Retina (tissue), 1 donor: ENCODE measurements at places on chromosomes 2 and 18.

GRCh38 chr2:205564346-205565141 lies 117.8 kb upstream of the NRP2 start:
- no peak for DNase-seq

DNA sequence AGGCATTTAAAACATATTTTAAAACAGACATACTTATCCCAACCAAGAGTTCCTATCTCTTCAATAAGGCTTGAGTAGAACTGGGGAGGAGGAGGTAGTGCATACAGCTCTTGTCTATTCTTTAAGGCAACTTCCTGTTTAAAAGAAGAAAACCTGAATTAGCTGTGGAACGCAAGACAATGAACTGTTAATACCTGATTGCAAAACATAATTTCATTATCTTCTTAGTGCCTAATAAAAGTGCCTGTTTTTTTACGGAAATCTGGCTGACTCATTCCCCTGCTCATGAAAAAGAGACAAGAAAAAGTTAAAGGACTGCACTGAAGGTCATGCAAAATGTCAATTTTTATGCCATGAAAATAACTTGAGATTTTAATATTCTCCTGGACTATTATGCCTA lies 19.2 kb downstream of the FANCL start:
- DNase-seq = no peak

DNA sequence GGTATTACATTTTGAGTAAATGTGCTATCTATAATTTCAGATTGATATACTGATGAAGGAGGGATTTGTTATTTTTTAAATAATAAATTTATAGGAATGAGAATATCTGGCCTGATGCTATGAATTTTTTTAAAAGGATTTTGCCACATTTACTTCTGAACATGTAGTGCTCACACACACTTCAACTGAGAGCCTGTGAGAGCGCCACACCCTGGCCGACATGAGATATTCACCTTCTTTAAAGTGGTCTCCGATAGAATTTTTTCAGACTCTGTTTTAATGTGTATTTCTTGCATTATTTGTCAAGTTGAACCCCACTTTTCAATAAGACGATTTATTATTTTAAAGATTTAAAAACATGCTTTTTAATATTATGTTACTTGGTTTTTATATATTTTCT lies 813.3 kb downstream of the DCC start:
- no peak for DNase-seq

GRCh38 chr2:205198140-205198525 lies 484.2 kb upstream of the NRP2 start:
- DNase-seq = no peak

DNA sequence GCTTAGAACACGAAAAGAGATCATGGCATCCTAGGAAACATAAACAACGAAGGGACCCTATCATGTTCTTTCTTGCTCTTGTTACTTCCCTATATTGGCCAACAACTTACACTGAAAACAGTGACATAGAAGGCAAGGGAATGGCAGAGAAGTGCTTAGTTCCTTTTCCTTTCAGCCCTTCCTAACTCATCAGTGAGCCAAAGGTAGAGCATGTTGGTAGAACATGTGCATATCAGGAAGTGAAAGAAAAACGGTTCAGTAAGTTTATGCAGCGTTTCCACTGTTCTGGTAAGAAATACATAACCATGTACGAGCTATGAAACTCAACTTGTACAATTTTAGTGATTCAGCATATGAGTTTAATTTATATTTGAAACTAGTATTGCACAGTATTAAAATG lies 21.7 kb downstream of the AKAIN1 start:
- no peak for DNase-seq

DNA sequence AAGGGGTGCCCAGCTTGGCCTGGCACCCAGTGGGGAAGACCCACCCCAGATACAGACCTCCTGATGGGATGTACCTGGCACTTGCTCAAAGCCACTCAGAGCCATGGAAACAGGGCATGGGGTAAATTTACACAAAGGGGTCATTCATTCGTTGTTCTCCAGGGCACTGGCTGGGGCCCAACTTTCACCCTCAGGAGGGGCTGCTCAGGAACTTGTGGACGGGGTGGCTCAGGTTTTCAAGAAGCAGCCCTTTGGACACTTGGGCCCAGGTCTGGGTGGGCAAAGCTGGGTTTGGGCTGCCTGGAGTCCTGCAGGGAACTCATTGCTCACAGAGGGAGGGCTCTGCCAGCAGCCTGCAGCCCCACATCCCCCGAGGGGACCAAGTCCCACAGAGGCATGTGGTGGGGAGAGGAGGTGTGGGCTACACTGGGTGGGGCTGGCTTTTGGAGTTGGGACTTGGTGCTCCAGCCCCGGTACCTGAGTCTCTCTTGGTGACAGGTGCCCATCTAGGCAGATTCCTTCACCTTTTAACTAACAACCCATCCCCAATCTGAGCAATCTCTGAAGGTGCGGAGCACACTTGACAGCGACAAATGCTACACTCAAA lies 172.3 kb downstream of the CELF4 start:
- DNase-seq = no peak

GRCh38 chr18:66344227-66344626 lies 259.7 kb downstream of the CDH19 start:
- no peak for DNase-seq

DNA sequence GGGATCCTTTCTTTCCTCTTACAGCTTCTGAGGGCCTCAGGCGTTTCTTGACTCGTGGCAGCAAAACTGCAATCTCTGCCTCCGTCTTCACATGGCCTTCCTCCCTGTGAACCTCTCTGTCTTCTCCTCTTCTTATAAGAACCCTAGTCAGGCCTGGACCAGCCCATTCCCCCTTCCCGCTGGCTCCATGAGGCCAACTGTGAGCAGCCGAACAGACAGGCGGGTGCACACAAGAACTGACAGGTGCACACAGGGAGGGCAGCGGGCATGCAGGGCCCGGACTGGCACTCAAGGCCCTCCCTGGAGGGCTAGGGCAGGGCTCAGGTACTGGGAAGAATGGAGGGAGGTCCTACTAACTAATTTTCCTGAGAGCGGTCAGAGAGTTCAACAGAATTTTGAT lies 92.4 kb upstream of the DAPL1 start:
- DNase-seq = no peak

GRCh38 chr18:55465313-55465712 lies 122.7 kb downstream of the TCF4 start:
- DNase-seq = no peak

- no peak for DNase-seq
These were observed 18.8 kb downstream of the DYNC2LI1 start for GRCh38 chr2:43792653-43793052.

- no peak for DNase-seq
These were observed 131.0 kb downstream of the ZAP70 start for GRCh38 chr2:97844311-97844859.

DNA sequence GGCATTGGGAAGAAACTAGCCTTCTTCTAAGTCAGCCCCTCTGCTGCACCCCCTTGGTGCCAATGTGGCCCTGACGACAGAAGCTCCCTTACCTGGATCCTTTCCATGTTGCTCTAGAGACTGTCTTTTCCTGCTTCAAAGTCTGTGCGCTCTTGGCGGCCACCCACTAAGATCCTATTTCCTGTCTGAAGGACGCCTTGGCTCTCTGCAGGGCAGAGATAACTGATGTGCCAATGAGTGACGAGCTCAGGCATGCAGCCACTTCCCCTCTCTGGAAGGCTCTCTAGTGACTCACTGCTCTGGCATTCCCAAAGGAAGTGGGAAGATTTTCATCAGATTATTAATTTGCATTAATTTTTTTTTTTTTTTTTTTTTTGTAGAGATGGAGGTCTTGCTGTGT lies 273.5 kb downstream of the CDH20 start:
- no peak for DNase-seq

- DNase-seq = peak; percentile 8
These were observed 887 bp upstream of the ZNF396 start for GRCh38 chr18:35377875-35378573.

DNA sequence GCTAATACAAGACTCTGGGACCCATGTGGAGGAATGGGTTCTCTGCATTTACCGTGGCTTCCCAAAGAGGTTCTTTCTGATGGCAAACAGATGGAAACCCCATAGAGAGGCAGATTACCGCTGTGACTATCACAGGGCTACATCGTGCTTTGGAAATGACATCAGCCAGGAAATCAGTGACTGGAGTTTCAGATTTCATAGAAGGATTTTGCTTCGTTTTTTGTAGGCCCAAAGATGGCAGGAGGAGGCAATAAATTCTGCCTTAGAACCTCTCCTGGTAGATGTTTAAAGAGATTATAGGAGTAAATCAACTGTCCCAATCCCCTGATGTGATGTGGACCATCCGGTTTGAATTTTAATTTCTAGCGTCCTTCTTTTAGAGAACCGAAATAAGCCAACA lies 214.1 kb downstream of the AGPS start:
- no peak for DNase-seq

DNA sequence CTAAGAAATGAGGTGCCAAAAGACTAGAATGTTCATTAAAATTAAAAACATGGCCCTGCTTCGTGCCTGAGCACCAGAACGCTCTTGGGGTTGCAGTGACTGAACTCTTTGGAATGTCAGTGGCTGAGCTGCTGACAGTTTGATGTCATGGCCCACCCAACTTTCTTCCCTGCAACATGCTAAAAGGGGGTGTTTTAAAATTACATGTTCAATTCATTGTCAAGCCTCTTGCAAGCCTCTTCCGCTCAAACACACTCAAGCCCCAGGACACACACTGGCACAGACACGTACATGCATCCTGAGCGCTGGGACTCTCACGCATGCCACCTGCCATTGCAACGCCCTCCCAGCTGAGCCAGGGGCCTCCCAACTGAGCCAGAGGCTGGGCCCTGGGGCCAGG lies 12.6 kb downstream of the RUFY4 start:
- DNase-seq = no peak

GRCh38 chr2:203572316-203572715 lies 37.2 kb upstream of the RAPH1 start:
- no peak for DNase-seq

- no peak for DNase-seq
These were observed 121.2 kb upstream of the CXCR4 start for GRCh38 chr2:136239079-136239685.

DNA sequence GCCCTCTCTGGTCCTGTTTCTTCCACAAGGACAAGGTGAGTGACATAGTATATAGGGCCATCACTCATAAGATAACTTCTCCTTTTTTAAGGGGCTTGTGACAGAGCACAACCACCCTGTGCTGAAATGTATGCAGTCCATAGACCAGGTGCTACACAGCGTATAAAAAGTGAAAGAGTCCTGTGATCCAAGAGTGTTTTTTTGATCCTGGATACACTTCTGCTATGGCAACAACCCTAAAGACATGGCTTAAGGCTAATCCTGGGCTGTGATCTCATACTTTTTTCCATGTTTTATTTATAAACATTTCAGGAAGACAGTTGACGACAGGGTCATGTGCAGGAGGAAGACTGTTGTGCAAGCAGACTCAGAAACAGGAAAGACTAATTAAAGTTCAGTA lies 400.5 kb upstream of the TCF4 start:
- no peak for DNase-seq

DNA sequence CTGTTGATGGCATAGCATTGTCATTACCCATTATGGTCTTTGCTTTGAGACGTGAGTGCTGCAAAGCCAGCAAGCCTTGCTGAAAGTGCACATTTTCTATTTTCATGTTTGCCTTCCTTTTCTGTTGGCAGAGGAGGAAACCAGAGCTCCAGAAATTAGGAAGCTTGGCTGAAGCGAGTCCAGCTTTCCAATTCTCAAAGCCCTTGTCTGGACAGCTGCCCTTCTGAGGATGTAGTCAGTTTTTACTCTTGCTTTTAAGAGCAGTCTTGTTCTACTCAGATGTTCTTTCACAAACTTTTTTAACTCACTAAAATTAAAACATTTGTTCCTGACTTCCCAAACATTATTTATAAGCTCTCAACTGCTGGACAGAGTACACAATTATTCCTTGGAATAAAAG lies 93.8 kb downstream of the ICOS start:
- no peak for DNase-seq

GRCh38 chr2:103288696-103289095 lies 526.9 kb downstream of the TMEM182 start:
- no peak for DNase-seq

DNA sequence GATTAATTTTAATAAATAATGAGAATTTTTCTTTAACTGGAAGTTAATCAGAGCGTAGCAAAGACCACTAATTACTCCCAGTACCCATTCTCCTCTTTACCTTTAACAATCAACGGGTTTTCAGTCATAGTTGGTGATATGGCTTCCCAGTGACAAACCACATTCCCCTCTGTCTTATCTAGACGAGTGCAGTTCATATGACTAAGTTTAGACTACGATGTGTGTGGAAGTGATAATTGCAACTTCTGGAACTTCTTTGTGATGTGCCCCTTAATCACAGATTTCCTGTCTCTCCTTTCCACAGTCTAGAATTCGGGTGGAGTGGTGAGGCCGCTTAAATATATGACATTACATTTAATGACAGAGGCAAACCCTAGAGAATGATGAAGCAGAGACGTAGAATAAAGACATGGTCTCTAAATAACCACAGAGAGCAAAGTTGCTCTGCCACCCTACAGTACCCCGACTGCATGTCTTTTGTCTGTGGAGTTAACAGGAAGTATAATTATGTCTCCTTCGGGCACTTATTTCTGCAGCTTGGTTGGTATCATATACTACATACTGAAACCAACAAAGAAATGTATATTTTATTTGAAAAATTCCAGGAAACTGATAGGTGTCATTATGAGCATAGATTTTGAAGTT lies 693.3 kb upstream of the CDH7 start:
- DNase-seq = no peak

DNA sequence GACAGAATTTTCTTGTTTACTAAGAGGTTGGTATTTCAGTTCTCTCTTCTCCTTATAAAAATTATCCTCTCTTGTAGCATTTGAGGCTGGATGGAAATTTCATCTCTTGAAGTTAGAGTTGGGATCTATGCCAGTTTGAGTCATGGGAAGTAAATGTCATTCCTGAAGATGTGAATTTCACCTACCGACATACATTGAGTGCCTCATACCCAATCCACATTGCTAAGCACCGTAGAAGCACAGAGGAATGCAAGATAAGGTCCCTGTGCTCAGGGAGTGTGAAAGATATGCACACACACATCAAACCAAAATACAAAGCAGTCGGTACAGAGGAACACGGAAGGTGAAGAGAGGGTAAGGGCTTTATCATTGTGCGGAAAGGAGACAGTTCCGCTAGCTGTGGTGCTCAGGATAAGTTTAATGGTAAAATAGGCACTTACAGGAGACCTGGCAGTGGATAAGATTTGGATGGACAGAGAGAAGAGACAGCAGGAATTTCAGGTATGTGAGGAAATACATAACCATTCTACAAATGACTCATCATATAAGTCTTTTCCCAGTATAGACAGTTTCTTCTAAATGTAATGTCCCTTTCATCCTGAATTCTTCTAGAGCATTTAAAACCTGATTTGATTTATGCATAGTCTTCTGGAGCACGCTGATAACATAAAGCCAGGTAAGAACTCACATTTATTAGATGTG lies 205.3 kb upstream of the ST6GAL2 start:
- DNase-seq = no peak
